ENCODE measurements at places on chromosomes 7 and 10.

GRCh38 chr7:96657347-96658021, 52.2 kb downstream of the SEM1 start:
- no peak for DNase-seq

DNA sequence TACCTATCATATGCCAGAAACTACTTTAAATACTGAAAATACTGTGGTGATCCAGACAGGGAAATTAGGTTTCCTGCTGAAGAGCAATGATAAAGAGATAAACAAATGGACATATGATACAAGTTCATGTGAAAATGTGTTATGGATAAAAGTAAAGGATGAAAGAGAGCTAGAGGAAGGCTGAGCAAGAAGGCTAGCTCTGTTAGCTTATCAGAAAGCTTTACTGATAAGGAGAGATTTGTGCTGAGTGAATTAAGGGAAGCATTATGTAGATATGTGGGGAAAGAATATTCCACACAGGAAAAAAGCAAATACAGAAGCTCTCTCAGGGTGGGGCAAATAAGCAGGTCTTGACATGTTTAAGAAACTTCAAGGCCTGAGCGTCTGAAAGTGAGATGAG, 308.4 kb downstream of the HDAC9 start:
- no peak for DNase-seq

DNA sequence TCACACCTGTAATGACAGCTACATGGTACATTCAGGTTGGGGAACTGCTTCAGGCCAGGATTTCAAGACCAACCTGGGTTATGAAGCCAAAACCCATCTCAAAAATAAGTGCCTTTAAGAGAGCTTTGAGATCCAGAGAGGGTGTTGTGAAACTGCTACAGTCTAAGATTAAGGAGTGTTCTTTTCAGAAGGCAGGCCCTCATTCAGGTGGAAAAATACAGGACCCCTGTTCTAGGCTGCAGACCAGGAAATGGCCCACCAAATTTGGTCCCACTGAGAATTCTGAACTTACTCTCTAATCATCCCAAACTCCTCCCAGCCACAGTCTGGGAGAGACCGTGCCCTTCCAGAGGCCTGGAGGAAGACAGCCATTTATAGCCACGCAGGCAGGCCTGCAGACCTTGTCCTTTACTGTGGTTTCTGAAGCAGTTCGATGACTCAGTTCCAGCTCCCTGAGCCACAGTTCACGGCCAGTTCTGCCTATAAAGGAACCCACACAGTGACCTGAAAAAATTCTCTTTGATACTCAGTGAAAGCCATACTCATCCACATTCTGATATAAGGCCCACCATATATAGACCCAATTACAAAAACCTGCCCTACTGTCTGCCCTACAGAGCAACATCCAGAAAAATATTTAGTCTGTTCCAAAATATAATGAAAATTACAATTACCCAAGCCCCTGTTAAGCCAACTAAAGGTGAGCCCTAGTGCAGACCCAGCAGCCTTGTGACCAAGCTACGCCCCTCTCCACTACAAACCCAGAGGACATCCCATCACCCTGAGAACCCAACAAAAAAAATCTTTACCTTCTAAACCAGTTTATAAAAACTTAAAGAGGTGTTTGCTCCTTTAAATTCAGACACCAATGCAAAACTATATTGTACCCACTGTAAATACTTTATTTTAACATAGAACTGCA, 21.2 kb downstream of the ZNF680 start:
- no peak for DNase-seq

DNA sequence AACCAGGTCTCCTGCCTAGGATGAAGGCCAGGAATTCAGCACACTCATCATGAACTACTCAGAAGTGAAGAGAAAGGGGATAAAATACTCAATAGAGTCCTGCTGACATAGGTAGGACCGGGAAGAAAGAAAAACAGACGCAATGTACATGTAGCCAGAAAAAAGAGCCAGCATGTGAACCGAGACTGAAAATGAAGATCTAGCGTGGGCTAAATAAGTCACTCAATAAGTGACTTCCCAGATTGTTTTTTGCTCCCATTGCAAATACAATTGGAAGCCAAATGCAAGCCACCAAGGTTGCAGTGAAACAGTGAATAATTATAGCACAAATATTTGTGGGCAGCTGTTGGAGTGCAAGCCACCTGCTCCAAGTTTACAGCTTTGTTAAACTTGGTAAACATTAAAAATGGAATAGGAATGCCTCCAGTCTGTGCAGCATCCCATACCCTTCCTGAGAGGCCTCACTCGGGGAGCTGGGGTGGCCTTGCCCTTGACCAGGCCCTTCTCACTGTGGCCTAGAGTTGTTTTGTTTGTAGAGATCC, 34.7 kb upstream of the HPS1 start:
- DNase-seq: no peak

- no peak for DNase-seq
These were observed 633.4 kb upstream of the COBL start for GRCh38 chr7:51949726-51950644.

- no peak for DNase-seq
These were observed 64.8 kb downstream of the LANCL2 start for GRCh38 chr7:55429835-55430499.

- no peak for DNase-seq
These were observed 136.2 kb upstream of the CTBP2 start for GRCh38 chr10:125296598-125296997.

- DNase-seq: peak; percentile 26
These were observed 26.2 kb upstream of the RASGEF1A start for GRCh38 chr10:43292755-43293676.

DNA sequence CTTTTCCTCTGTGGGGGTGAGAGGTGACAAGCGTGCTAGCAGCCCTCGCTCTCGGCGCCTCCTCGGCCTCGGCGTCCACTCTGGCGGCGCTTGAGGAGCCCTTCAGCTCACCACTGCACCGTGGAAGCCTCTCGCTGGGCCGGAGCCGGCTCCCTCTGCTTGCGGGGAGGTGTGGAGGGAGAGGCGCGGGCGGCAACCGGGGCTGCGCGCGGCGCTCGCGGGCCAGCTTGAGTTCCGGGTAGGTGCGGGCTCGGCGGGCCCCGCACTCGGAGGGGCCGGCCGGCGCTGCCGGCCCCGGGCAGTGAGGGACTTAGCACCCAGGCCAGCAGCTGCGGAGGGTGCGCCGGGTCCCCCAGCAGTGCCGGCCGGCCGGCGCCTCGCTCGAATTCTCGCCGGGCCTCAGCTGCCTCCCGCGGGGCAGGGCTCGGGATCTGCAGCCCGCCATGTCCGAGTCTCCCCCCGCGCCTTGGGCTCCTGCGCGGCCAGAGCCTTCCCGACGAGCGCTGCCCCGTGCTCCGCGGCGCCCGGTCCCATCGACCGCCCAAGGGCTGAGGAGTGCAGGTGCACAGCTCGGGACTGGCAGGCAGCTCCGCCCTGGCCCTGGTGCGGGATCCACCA, 352.8 kb upstream of the PODXL start:
- no peak for DNase-seq

- no peak for DNase-seq
These were observed 270.7 kb downstream of the ZNF33B start for GRCh38 chr10:42367532-42368230.

DNA sequence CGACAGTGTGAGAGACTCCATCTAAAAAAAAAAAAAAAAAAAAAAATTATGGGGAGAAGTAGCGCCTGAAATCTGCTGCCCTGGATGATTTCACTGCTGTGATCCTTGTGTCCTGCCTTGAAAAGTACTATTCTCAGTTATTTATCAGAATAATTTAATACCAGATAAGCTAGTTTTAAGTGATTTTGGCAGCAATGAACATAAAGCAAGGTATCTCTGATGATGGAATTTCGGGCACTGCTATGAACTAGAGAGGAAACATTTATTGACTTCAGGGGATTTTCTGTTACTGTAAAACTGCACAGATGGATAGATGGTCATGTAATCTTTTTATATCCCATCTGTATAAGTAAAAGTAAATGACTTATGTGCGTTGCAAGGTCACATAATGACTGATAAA, 619.1 kb upstream of the ANKRD30A start:
- DNase-seq: no peak

DNA sequence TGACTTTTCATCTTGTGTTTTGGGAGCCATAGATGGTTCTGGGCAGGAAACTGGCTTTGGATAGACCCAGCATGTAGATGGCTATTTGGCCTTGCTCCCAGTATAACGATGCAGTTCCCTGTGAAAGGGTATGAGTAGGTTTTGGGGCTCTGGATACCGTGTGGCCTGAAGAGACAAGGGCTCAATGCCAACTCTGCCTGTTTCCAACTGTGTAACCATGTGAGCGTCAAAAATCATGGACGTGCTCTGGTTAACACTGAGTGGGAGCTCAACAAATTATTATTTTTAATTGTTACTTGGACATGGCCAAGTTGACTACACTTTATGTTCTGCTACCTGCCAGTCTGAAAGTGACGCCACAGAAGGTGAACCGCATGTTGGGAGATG, 41.8 kb downstream of the EGFR start:
- no peak for DNase-seq

DNA sequence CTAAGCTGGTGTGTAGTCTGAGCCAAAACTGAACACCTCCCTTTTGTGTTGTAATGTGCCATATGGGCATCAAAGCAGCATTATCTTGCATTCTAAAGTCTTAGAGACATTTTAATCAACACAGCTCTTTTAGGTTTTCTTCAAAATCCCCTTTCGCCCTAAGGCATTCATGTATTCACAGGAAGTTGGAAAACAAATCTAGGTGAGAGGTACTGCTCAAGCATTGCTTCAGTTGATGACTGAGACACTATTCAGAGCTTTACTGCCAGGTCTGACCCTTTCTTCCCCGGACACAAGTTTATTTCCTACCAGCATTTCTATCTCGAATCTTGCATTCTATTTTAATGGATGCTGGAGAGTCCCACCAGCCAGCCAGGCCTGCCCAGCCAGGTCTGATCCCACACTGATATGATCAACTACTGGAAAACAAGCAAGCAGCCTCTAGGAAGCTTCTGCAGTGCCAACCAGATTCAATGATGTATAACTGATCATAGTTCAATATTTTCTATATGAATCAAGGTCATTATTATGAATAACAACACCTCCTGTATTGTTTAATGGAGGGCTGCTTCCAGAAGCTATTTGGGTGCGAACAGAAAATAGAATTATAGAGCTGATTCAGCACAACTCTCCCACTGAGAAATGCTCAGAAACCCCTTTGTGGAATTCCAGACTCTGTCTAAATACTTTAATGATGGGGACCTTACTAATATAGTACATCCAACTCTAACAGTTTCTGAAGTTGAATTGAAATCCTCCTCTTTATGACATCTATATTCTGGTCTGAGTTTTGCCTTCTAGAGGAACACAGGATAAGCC, 4.0 kb upstream of the BRAF start:
- no peak for DNase-seq

- peak; percentile 81 for DNase-seq
These were observed 257.6 kb downstream of the PLXNA4 start for GRCh38 chr7:132318352-132319318.

- DNase-seq: peak; percentile 11
These were observed 7.0 kb downstream of the AIMP2 start for GRCh38 chr7:6015917-6016652.

- no peak for DNase-seq
These were observed 4.5 kb upstream of the SEMA3D start for GRCh38 chr7:85191383-85191782.

Measured in NCI-H187 (cell line).